Activated naive CD4-positive, alpha-beta T cell treated with anti-CD3 and anti-CD28 coated beads, Interleukin-2, amount 10 ng/mL, durations not matched to agents 7 days and 5 days (primary cell): ENCODE measurements at places on chromosomes 4 and X.

DNA sequence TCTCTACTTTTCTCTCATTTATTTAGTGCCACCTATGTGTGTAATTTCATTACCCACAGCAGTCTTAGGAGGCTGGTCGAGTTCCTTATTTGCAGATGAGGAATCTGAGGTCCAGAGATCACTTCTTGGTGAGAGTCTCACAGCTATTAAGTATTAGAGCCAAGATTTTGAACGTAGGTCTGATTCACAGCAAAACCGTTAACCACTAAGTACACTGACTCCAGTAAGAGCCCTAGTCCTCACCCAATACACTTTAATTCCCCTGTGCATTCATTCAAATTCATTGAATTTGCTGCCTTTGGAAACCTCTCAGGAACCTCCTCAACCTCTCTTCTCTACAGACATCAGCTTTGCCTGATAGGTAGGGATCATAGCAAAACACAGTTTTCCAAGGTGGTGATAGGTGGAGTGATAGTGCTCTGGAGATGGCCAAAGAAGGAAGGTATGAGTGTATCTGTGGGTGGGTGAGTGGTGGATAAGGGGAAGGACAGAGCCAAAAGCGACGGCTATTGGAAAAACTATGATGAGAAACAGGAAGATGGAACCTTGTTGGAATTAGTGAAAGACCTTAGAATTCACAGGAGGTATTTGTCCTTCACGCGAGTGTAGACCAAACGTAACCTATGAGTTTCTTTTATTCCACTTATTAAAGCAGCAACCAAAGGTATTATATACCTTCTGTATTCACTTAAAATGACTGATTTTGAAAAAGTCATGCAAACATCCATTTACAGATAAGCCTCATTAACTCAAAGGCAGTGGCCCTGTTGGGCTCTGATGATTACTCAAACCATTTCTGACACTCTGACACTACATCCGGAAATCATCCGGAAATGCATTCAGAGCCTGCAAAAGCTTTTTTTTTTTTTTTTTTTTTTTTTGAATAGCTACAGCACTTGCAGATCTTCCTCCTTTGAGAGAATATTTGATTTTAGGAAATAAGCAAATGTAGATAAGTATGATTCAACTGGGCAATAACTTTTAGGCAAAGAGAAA, 6.3 kb downstream of the FMR1 start:
- peak overlapping the region; percentile 2 for H3K4me3 ChIP-seq
- DNase-seq = peak; percentile 31
- H3K36me3 ChIP-seq = peaks cover 17% of the 10 kb centered on the region
- H3K27ac ChIP-seq = peak overlapping the region; percentile 77

- H3K27ac ChIP-seq = no peak overlapping the region
- no peak overlapping the region for H3K4me3 ChIP-seq
- DNase-seq = no peak
- no peaks in the 10 kb centered on the region for H3K4me1 ChIP-seq
Measured at GRCh38 chrX:130395341-130395740, 6.4 kb upstream of the RBMX2 start.

DNA sequence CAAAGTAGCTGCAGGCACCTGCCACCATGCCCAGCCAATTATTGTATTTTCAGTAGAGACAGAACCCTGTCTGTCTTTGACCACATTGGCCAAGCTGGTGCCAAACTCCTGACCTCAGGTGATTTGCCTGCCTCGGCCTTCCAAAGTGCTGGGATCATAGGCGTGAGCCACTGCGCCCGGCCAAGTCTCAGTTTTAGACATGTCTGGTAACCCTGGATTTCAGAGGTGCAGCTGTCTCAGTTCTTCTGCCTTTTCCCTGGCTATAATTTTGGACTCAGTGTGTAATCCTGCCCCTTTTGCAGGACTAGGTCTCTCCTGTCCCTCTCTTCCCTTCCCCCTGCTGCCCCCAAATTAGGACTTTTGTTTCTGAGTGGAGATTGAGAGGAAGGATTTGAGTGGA, 46.6 kb downstream of the FAM193A start:
- no peak for DNase-seq
- peaks cover 11% of the 10 kb centered on the region for H3K4me1 ChIP-seq
- no peak overlapping the region for H3K27ac ChIP-seq
- no peaks in the 10 kb centered on the region for H3K27me3 ChIP-seq

- no peaks in the 10 kb centered on the region for H3K36me3 ChIP-seq
- H3K27ac ChIP-seq = no peak overlapping the region
- no peak for DNase-seq
- H3K27me3 ChIP-seq = no peaks in the 10 kb centered on the region
- no peak overlapping the region for H3K4me3 ChIP-seq
- no peaks in the 10 kb centered on the region for H3K4me1 ChIP-seq
Measured at GRCh38 chr4:169047956-169048355, 37.9 kb upstream of the CBR4 start.

- H3K36me3 ChIP-seq = no peaks in the 10 kb centered on the region
- DNase-seq = no peak
- H3K4me1 ChIP-seq = no peaks in the 10 kb centered on the region
- H3K4me3 ChIP-seq = no peak overlapping the region
- H3K27ac ChIP-seq = no peak overlapping the region
Measured at GRCh38 chrX:69311936-69312670, 146.8 kb upstream of the PJA1 start.

GRCh38 chrX:153973127-153974002, 811 bp downstream of the TMEM187 start:
- peak overlapping the region; percentile 89 for H3K4me3 ChIP-seq
- peaks cover 19% of the 10 kb centered on the region for H3K36me3 ChIP-seq
- H3K4me1 ChIP-seq = peaks cover 23% of the 10 kb centered on the region
- peak overlapping the region; percentile 99 for H3K27ac ChIP-seq
- no peak for DNase-seq

DNA sequence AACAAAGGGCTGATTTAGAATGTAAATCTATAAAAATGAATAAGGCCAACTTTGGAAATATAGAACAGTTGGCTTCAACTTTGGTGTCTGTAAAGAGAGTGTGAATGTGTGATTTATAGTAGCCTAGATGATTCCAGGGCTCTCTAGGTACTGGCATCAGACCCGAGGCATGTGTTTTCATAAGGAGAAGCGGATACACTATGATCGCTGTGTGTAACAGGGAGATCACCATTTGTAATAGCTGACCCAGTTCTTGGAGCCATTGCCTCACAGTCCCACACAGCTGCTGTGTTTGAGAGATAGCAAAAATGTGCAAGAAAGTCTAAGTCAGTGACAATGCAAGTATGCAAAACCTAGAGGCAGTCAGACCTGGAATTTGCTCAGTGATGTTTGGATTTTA, 135.1 kb downstream of the REPS2 start:
- H3K27me3 ChIP-seq = no peaks in the 10 kb centered on the region
- no peak overlapping the region for H3K27ac ChIP-seq
- no peaks in the 10 kb centered on the region for H3K36me3 ChIP-seq
- no peaks in the 10 kb centered on the region for H3K4me1 ChIP-seq
- DNase-seq = no peak

DNA sequence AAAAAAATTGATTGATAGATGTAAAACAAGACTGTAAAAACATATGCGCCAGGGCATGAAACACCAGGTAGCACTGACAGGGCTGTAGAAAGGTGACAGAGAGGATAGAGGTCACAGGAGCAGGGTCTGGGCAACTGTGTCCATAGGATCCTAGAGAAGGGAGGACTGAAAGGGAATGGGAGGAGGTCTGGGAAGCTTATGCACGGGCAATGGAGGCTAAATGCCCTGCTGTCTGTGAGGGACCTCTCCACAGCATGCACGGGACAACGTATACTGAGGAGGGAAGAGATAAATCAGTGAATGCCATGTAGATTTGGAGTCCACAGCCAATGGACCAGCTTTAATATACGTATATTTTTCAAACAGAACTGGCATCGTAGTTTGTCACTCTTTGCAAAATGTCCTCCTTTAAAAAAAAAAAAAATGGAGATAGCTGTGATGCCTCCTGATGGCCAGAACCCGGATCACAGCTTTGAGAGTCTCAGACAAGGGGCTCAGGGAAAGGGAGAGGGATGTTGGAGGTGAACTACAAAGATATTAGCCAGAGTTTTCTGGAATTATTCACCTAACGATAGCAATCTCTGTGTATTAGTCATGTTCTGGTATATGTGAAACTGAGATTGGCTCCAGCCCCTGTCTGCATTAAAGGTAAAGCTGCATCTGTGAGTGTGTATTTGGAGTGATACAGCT, 16.0 kb downstream of the RAB40A start:
- no peaks in the 10 kb centered on the region for H3K4me1 ChIP-seq
- H3K27me3 ChIP-seq = no peaks in the 10 kb centered on the region
- H3K27ac ChIP-seq = no peak overlapping the region
- no peaks in the 10 kb centered on the region for H3K36me3 ChIP-seq

DNA sequence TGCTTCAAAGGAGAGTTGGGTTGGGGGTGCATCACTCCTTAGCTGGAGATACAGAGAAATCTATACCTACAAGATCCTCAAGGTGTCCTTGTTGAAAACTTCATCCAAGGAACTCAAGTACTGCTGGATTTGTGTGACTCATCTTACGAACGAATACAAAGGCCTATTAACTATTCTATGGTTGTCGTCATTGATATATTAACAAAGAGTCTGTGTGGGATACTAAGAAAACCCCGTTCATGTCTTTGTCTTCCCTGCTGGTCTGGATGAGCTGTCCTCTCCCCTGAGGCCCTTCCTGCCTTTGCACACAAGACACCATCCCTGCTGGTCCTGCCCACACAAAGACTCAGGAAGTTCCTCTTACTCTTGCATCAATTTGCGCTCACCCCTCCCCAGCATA, 54.9 kb upstream of the IRF2 start:
- no peak for DNase-seq
- H3K27me3 ChIP-seq = no peaks in the 10 kb centered on the region
- peaks cover 13% of the 10 kb centered on the region for H3K36me3 ChIP-seq
- no peak overlapping the region for H3K4me3 ChIP-seq

- H3K27me3 ChIP-seq = peaks cover 8% of the 10 kb centered on the region
- H3K4me3 ChIP-seq = no peak overlapping the region
- no peak overlapping the region for H3K27ac ChIP-seq
- no peak for DNase-seq
Measured at GRCh38 chr4:76782837-76783236, 115.1 kb downstream of the SOWAHB start.

- no peak overlapping the region for H3K27ac ChIP-seq
- no peak for DNase-seq
- no peak overlapping the region for H3K4me3 ChIP-seq
- H3K36me3 ChIP-seq = no peaks in the 10 kb centered on the region
Measured at GRCh38 chrX:79466636-79467035, 99.5 kb upstream of the ITM2A start.

DNA sequence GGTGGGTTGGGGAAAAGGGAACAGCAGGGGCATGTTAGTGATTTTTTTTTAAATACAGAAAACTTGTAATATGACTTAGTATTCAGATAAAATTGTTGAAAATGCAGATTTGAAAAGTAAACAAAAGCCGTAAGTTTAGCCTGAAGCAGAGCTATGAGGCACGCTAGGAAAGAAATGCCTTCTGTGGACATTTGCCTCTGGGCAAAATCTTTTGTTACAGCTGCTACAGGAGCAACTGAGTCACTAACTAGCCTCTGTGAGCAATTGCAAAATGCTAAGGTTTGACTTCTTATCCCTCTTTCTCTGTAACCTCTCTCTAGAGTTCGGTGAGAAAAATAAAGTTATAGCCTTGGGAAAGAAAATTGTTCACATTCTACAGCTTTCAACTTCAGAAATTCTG, 350.0 kb downstream of the SLC7A11 start:
- no peak for DNase-seq
- no peak overlapping the region for H3K27ac ChIP-seq
- H3K4me3 ChIP-seq = no peak overlapping the region

GRCh38 chrX:15471028-15471427, 22.1 kb downstream of the PIR start:
- H3K27me3 ChIP-seq = no peaks in the 10 kb centered on the region
- no peaks in the 10 kb centered on the region for H3K36me3 ChIP-seq
- no peak overlapping the region for H3K27ac ChIP-seq
- peak; percentile 67 for DNase-seq

- no peaks in the 10 kb centered on the region for H3K27me3 ChIP-seq
- H3K4me1 ChIP-seq = no peaks in the 10 kb centered on the region
- H3K27ac ChIP-seq = no peak overlapping the region
Measured at GRCh38 chr4:163591614-163592020, 97.1 kb downstream of the TMA16 start.

DNA sequence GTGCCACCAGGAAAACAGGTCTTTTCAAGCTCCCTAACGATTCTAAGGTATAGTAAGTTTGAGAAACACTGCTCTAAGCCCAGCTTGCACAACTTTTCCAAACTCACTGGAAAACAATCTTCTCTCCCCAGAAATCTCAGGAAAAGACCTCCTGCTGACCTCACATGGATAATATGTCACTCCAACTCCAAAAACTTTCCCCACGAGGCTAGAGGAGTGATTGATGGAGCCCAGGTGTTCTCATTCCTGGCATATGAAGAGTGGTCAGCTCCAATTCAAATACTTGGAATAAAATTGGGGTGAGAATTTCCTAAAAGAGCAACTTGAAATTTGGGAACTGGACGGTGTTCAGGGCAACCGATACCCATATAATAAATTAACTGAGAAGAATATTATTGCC, 299.9 kb downstream of the PPP4R3C start:
- no peak overlapping the region for H3K27ac ChIP-seq
- DNase-seq = no peak
- no peak overlapping the region for H3K4me3 ChIP-seq
- H3K36me3 ChIP-seq = no peaks in the 10 kb centered on the region

DNA sequence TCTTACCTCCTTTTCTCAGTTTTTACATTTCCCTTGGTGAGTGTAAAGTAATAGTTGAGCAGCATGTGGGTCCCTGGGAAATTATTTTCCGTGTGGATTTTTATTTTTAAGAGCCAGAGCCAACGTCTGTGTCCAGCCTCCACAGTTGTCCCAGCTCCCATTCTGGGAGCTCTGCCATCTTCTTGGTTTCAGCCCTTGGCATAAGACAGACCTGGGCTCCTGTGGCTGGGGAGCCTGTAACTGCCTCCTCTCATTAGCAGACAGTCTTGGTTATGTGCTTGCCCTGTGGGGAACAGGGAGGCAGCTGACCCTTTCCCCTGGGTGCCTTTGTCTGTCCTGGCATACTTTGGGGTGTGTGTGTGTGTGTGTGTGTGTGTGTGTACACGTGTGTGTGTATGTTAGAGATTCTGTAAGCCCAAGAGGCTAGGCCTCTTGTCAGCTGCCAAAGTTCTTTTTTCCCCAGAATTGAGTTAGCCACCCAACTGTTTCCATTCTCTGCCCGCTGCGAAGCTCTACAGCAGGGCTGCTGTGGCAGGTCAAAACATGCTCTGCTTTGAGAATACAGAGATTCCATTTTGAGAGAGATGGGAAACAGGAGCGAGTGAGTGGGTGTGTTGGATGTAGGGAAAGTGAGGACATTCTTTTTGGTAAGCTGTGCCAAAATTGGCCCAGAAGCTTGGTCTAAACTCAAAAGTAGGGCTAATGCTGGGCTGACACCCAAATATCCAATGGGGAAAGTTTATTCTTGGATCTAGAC, 140.7 kb downstream of the TMEM164 start:
- H3K27ac ChIP-seq = no peak overlapping the region
- H3K4me3 ChIP-seq = no peak overlapping the region
- no peaks in the 10 kb centered on the region for H3K36me3 ChIP-seq
- no peaks in the 10 kb centered on the region for H3K27me3 ChIP-seq
- no peaks in the 10 kb centered on the region for H3K4me1 ChIP-seq

GRCh38 chrX:56759736-56760409, 30.8 kb downstream of the NBDY start:
- H3K27ac ChIP-seq = no peak overlapping the region
- peak; percentile 31 for DNase-seq
- peaks cover 53% of the 10 kb centered on the region for H3K4me1 ChIP-seq
- no peaks in the 10 kb centered on the region for H3K27me3 ChIP-seq
